NCI-H1930 (cell line): ENCODE measurements at places on chromosomes 3 and 15.
A peak's percentile ranks its signal among the peaks of the same experiment; 100 is the strongest.

- DNase-seq: no peak
Measured at GRCh38 chr3:37218206-37218605, 43.8 kb upstream of the LRRFIP2 start.

DNA sequence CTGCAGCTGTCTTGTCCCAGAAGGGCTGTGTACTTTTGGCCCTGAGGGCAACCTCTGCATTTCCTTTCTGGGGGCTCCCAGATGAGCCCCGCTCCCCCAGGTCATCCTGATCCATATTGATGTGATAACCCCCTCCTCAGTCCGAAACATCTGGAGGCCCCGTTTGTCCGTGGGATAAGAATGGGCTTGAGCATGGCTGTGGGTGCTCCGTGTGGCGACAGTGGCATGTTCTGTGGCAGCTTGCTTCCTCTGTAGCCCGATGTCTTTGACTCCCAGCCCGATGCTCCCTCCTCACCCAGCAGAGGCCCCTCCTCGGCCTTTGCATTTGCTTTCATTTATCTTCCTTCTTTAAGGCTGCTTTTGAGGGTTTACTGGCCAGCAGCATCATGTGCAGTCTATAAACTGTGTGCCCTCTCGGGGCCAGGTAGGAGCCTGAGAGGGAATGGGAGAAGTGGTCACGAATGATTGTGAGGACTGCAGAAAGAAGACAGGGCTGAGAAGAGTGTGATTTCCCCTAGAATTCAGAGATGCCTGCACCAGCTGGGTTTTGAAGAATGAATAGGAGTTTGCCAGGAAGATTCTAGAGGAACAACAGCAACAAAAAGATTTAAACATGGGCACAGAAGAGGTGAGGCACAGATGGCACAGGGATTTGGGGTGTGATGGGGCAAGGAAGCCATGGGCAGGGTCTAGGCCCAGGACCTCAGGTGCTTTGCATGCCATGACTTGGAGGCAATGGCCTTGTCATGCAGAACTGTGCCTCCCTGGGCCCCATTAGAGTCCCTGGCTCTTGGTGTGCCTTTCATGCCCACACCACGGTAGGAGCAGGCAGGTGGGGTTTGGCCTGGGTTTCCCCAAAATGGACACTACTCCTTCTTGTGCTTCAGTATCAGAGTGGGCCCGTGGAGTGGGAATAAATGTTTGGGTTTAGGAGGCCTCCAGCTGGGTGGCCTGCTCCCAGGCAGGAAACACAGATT is 34.2 kb downstream of the APBA2 start:
- DNase-seq: no peak

GRCh38 chr3:151210676-151211381 is 7.8 kb upstream of the GPR171 start:
- DNase-seq: no peak

GRCh38 chr3:88149101-88149508 is 654 bp upstream of the C3orf38 start:
- DNase-seq: no peak

- DNase-seq: no peak
Measured at GRCh38 chr15:29102911-29103823, 166.5 kb downstream of the NSMCE3 start.

- DNase-seq: no peak
Measured at GRCh38 chr3:185582236-185582635, 3.9 kb upstream of the SENP2 start.

- DNase-seq: no peak
Measured at GRCh38 chr3:168322941-168323340, 227.2 kb upstream of the GOLIM4 start.

DNA sequence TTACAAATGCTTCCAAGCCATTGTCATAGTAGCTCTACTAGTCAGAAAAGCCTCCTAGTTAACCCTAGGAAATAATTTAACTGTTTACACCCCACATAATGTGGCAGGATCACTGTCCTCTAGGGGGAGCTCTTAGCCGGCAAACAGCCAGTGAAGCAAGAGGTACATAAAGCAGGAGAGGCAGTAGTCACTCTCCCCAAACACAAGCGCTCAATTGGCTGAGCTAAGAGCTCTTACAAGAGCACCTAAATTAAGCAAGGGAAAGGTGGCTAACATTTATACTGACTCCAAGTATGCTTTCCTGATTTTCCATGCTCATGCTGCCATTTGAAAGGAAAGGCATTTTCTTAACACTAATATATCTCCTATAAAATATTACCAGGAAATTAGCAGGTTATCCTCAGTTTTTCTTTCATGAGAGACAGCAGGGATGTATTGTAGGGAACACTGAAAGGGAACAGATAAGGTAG is 37.6 kb downstream of the NCEH1 start:
- DNase-seq: peak; percentile 9

- no peak for DNase-seq
Measured at GRCh38 chr15:54839379-54839778, 357.4 kb downstream of the RSL24D1 start.

- no peak for DNase-seq
Measured at GRCh38 chr15:99564221-99565048, 1.3 kb upstream of the MEF2A start.

GRCh38 chr3:59450946-59451763 is 401.3 kb upstream of the CFAP20DC start:
- DNase-seq: no peak

DNA sequence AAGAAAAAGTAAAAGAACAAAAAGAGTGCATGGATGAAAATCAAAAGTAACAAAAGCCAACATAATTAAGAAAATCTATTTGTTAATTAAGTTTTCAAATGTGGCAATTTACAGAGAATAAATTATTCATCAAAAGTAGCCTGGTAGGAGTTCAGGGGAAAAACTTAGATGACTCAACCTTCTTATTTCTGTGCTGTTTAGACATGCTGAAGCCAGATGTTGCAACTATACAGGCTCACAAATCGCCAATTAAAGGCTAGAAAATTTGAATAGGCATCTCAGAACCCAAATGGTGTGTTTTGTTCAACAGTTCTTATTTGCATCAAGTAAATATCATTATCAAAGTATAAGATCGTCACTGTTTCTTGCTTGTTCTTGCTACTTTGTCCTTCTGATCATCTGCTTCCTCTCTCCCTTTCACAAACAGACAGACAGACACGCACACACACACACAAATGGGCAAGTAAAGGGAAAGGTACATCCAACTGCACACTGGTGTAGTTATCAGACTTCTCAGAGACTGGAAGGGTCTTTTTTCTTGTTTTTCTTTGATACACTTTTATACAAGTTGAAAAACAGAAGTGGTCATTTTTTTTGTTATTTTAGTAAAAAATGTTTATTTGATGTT is 572.2 kb downstream of the MECOM start:
- DNase-seq: no peak

DNA sequence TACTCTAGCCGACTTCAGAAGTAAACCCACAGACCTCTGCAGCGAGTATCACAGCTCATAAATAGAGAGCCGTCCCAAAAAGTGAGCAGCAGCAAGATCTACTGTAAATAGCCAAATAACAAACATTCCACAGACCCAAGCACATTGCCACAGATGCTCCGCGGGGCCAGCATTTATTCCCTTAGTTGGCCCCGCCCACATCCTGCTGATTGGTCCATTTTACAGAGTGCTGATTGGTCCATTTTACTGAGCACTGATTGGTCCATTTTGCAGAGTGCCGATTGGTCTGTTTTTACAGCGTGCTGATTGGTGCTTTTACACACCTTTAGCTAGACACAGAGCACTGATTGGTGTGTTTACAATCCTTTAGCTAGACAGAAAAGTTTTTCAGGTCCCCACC is 17.3 kb upstream of the GABRB3 start:
- DNase-seq: no peak

- DNase-seq: no peak
Measured at GRCh38 chr3:76570436-76571057, 469.4 kb upstream of the ROBO2 start.

DNA sequence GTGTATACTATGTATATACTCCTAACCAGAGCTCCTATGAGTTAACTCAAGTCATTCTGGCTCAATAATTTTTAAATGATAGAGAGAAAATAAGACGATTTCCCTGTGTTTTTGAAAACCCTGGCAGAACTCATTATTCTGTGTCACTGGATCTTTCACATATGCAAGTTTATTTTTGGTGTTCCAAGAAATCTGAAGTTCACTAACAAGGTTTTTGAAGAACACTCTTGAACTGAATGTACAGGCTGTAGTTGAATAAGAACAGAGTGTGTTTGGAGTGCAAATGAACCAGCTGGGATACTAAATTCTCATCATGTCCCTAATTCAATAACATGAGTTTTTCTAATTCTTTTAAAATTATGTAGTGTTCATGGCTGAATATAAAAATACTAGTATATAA is 466.9 kb upstream of the SUCLG2 start:
- no peak for DNase-seq

DNA sequence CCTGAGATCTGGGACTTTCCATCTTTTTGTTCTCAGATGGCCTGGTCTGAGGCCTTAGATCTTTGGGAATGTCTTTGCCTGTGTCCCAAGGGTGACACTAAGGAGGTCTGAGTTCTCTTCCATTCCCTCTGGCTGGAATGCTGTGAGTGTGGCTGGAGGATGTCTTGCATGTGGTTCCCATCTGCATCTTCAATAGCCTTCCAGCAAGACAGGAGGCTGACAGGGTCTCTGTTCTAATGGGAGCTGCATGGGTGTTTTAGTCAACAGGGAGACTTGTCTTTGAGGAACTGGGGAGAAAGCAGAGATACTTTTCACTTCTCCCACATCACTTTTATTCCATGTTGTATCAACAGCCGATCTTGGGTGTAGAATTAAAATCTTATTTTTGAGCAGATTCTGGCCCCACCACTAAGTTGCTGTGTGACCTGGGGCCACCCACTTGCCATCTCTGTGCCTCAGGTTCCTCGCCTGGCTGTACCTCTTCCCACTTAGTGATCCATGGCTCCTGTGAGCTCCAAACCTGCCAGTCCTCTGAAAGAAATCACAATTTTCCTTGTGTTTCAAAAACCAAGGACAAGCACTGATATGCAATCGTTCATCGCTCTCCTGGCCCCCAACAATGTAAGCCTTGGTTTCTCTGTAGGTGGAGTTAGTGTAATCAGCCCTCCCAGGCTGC is 75.2 kb downstream of the LSM3 start:
- DNase-seq: no peak

DNA sequence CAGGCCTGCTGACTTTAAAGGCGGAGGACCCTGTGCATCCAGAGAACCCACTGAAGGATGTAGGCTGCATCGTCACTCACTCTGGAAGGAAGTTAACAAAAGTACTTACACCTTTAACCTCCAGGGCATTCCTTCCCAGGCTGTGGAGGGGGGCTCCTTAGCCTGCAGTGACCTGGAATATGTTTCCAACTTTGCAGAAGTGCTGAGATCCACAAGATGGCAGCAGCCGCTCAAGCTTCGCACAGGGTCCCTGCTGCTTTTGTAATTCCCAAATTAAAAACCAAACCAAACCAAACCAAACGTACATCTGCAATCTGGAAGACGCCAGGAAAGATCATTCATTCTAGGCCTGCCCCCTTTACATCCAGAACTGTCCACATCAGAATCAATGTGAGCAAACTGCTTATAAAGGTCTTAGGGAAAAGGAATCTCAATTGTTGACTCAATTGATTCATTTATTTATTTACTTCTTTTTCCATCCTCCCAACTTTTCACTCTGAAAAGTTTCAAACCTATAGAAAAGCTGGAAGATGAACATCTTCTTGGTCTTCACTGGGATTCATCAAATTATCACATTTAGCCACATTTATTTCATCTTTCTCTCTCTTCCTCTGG is 70.5 kb upstream of the KLHL25 start:
- DNase-seq: no peak

- DNase-seq: no peak
Measured at GRCh38 chr15:41125063-41125669, 9.1 kb upstream of the INO80 start.

GRCh38 chr3:126987596-126987995 is 4.7 kb downstream of the PLXNA1 start:
- DNase-seq: no peak

GRCh38 chr3:12445523-12446240 is 38.6 kb upstream of the TSEN2 start:
- DNase-seq: no peak

DNA sequence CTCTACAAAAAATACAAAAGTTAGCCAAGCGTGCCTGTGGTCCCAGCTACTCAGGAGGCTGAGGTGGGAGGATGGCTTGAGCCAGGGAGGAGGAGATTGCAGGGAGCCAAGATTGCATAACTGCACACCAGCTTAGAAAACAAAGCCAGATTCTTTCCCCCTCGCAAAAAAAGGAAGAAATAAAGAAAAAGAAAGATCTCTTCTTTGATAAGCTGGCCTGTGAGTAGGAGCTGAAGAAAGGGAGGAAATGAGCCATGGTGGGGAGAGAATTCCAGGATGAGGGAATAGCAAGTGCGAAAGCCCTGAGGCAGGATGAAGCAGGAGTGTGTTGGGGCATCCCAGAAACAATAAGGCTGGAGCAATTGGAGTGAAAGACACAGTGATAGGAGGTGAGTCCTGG is 24.5 kb upstream of the TOP2B start:
- no peak for DNase-seq

GRCh38 chr3:37310666-37311050 is 136.3 kb upstream of the LRRFIP2 start:
- DNase-seq: no peak
